ENCODE measurements at places on chromosomes 4 and X.

- DNase-seq, result no peak
Measured at GRCh38 chrX:16130707-16131106, 7.3 kb downstream of the GRPR start.

GRCh38 chr4:168945291-168945690 is 64.8 kb downstream of the CBR4 start:
- no peak for DNase-seq

DNA sequence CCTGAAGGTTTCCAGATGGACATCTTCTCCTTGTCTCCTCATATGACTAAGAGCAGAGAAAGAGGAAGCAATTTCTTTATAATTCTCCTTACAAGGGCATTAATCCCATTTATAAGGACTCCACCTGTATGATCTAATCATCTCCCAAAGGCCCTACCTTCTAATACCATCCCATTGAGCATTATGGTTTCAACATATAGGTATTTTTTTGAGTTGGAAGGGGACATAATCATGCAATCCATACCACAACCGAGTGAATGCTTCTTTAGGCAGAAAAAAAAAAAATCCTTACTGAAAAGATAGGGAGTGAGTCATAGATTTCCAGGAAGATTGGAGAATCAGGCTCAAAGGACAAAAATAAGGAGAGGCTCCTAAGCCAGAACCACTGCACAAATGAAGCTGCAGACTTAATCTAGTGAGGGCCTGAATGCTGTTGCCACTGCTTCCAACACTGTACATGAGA is 312.5 kb upstream of the HS3ST1 start:
- DNase-seq, result no peak

- DNase-seq, result no peak
Measured at GRCh38 chr4:173161311-173161710, 7.3 kb upstream of the GALNT7 start.

DNA sequence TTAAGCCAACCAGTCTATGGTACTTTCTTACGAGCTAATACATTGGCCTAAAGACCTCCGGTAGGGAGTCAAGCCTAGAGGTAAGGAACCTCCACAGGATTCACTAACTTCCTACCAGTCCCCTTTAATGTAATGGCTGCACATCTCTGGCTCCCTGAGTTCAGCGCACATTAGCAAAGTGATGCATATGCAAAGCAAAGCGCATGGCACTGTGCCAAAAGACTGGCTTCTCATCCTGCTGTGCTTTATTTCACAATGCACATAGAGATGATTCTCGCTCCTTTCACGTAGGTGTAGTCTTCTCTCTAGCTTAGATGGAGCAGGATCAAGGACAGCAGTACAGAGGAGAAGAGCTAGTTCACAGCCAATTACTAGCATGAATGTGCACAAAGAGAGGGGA is 14.6 kb upstream of the CLTRN start:
- DNase-seq, result no peak

DNA sequence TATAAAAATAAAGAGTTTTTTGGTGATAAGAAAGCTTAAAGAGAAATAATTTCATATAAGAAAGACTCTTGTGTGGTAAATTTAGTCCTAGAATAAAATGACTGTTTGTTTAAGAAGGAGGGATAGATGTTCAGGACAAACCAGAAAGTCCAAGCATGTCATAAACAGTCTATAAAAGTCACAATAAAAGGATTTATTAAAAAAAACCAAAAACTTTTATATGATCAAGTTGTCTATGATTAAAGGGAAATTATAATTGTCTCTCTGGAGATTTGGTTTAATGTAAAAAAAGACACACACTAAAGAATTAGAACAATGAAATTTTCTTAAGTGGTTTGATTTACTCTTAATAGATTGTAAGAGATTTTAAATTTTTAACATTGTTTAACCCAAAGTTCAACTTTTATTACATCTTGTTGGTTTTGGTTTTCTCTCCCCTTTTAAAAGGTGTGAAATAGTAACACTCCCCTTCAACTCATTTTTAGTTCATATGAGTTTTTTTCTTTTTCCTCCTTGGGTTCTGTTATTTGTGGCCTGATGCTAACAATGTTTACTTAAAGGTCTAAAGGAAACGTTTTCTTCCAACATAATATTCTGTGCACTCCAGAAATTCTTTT is 89.7 kb downstream of the PDHA2 start:
- no peak for DNase-seq

DNA sequence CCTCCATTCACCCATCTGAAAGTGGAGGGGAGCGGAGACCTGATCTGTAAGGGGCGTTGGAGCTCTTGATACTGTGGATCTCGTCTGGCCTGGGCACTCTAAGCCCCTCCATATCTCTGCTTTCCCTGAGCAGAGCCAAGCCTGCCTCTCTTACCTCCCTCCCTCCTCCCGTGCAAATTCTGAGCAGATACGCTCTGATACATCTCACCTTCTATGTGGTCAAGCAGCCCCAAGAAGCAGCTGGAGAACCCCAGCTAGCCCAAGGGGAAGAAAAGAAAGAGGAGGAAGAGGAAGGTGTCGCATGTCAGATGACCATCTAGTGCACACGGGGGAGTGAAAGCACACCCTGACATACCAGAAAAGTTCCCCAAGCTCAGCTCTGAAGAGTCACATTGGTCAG is 1.9 kb upstream of the DGAT2L6 start:
- no peak for DNase-seq

GRCh38 chr4:20641976-20642375 is 58.3 kb upstream of the PACRGL start:
- DNase-seq, result no peak

DNA sequence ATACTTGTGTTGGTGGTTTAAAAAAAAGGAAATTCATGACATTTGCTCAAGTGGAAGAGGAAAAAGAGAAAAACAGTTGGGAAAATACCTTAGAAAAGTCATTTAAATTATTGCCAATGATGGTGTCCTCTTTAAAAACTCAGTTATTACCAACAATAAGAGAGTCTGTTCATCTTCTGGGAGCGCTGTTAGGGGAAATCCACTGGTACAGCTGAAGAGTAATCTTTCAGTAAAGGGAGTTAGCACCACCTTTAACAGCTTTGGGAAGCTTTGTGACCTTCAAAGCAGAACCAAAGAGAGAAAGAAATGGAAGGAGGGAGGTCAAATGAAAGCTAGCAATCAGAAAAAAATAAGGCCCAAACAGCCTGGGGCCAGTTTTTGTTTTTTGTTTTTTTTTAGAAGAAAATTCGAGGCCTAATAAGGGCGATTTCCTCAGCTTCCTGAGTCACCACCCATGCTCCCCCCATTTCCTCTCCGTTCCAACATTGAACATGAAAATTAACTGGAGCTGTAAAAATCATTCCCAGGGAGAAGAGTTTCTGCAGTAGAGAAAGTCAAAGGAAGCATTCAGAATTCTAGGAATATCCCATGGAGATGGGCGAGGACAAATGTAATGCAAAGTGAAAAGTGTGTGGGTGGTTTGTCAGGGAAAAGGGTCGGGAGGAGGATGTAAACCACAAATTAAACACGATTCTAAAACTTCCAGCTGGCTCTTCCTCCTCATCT is 115.1 kb downstream of the SH3KBP1 start:
- DNase-seq, result no peak

GRCh38 chr4:187687697-187688096 is 307.9 kb upstream of the ZFP42 start:
- no peak for DNase-seq

DNA sequence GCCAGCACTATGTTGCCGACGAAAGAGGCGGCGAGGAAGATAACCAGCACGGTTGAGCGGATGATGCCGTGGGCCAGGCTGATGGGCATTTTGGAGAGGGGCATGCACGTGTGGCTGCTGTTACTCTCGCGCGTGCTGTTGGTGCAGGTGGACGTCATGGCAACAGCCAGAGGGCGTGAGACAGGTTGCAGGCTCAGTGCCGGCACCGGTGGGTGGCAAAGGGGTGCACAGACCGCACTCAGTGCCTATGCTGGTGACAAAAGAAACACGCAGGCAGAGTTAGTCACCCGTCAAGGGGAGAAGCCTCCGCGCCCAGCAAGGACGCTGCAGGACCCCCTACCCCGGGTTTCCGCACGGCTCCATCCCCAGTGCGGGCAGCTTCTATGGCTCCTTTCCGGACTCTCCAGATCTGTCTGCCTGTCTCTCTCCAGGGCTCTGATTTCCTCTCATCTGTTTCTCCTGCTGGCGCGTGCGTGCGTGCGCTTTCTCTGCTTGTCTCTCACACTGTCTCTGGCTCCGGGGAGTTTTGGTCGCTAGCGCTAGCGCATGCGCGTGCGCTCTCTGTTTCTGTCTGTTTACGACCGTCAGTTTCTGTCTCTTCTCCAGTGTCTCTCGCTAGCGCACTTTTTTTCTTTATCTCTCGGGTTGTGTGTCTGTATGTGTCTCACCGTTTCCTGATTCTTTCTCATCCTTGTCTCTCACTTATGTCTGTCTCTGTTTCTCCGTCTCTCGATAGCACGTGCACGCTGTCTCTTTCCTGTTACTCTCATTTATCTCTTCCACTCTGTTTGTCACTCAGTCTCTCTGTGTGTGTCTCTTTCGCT is 2.1 kb downstream of the GPR101 start:
- peak; percentile 38 for DNase-seq

GRCh38 chrX:29470030-29470429 is 745.3 kb upstream of the MAGEB2 start:
- DNase-seq, result no peak

GRCh38 chr4:149630064-149630463 is 185.6 kb downstream of the IQCM start:
- no peak for DNase-seq

- DNase-seq, result peak; percentile 46
Measured at GRCh38 chrX:17377091-17377717, 2.2 kb downstream of the NHS start.

DNA sequence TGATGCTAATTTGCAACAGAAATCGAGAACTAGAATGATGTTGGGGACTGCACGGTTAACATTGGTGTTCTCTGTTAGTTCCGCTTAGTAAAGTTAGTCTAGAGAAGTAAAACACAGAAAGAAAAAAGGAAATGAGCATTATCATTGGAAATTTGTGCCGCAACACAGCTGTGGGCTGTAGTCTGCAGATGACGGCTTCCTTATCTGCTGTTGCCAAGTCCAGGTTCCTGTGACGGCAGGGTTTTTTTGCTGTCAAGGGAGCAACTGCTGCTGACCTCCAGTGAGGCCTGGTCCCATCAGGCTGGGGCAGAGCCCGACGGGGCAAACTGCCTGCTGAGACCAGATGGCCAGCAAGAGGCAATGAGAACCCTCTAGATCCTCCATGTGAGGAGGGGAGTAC is 38.9 kb upstream of the PHEX start:
- DNase-seq, result no peak

GRCh38 chr4:94511591-94511990 is 59.8 kb downstream of the PDLIM5 start:
- no peak for DNase-seq

DNA sequence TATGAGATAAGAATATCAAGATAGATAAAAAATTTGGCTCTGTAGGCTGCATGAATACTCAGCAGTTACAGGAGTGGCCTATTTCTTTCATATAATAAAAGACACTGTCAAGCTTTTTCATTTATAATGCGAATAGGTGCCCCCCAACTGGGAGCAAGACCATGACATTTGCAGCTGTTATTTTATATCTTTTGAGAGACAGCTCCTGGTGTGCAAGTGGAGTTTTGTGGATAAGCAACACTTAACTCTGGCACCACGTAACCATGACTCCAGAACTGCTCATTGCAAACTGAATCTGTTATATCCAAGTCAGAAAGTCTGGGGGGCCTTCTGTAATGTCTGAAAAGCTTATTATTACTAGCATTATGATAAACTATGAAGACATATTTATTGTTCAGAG is 1372.4 kb downstream of the C4orf33 start:
- DNase-seq, result no peak

- DNase-seq, result peak; percentile 62
Measured at GRCh38 chr4:86043755-86044592, 315.9 kb downstream of the MAPK10 start.

- peak; percentile 12 for DNase-seq
Measured at GRCh38 chrX:12496343-12496742, 294.9 kb upstream of the PRPS2 start.

DNA sequence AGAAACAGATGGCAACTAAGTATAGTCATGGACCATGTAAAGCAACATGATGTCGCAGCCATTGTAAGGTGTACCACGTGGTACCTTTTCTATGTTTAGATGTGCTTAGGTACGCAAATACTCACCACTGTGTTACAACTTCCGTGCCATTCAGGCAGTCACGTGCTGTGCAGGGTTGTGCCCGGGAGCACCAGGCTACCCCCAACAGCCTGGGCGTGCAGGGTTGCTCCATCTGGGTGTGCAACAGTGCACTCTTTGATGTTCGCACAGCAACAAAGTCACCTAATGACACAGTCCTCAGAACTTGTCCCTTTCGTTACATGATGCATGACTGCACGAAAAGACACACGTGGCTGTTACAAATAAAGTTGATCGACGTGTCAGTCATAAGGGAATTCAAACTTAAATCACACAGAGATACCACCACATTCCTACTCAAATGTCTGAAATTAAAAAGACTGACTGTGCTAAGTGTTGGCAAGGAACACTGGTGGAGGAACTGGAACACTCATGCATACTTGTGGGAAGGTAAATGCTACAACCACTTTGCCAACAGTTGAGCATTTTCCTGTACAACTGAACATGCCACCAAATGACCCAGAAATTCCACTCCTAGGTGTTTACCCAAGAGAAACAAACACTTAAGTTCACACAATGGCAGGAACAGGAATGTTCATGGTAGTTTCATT is 24.3 kb downstream of the CPLX1 start:
- DNase-seq, result no peak

DNA sequence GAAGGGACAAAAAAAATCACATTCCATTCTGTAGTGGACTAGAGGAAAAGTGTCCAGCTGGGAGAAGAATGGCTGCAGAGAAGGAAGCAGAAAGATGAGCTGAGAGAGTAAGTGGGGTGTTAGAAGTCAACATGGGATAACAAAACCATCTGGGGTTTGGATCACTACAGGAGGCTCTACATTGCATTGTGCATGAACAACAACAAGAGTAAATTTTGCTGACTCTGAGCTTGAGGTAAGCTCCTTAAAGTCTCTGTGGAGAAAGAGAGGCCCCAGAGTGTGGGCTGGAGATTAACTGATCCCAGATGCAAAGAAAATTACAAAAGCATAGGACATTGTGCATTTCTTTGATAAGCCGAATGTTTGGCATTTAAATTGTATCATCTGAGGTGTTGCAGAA is 128.9 kb downstream of the UGT8 start:
- DNase-seq, result no peak
